ENCODE measurements at places on chromosomes 6 and 20. TPM values are rescaled to one million over a fixed set of nuclear protein-coding genes. Genes with fewer than 3 reads are reported as not detected.

FAM135A gene
- total RNA-seq = 4.3 TPM

TIAM2 gene
- 20.3 TPM for total RNA-seq

DNA sequence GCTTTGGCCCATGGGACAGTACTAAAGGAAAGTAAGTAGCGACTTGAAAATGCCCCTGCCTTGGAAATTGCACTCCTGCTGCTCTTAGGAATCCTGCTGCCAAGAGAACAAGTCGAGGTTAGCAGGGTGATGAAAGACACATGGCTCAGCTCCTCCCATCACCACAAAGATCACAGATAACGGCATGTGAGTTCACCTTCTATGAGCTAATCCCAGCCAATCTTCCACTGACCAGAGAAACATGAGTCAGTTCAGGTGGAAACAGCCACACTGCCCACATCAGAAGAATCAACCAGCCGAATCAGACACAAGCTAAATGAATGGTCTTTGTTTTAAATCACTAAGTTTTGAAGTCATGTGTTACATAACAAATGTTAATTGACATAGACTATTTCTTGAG is 106.3 kb downstream of the PRKN start:
- no peaks in the 10 kb centered on the region for H3K36me3 ChIP-seq
- no peak for DNase-seq
- H3K4me3 ChIP-seq = no peak overlapping the region
- H3K27me3 ChIP-seq = no peaks in the 10 kb centered on the region
- peaks cover 7% of the 10 kb centered on the region for H3K4me1 ChIP-seq

DNA sequence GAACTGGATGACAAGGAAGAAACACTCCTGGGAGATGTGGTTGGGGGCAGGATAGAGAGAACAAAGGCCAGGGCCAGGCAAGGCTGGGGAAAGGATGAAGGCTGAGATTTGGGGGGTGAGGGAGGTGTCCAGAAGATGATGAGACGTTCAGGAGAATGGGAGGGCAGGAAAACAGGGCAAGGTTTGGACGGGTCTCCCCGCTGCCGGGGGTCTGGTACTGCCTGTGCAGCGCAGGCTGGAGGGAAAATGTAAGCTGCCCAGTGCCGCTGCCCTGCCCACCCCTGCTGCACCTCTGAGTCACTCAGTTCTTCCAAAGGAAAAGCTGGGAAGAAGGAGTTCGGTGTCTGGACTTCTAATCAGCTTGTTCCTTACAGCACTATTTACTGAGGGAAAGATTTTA is 130.9 kb downstream of the DTNBP1 start:
- H3K4me1 ChIP-seq = peaks cover 6% of the 10 kb centered on the region
- H3K36me3 ChIP-seq = peaks cover 16% of the 10 kb centered on the region
- no peak for DNase-seq
- H3K27ac ChIP-seq = no peak overlapping the region
- H3K27me3 ChIP-seq = no peaks in the 10 kb centered on the region

DNA sequence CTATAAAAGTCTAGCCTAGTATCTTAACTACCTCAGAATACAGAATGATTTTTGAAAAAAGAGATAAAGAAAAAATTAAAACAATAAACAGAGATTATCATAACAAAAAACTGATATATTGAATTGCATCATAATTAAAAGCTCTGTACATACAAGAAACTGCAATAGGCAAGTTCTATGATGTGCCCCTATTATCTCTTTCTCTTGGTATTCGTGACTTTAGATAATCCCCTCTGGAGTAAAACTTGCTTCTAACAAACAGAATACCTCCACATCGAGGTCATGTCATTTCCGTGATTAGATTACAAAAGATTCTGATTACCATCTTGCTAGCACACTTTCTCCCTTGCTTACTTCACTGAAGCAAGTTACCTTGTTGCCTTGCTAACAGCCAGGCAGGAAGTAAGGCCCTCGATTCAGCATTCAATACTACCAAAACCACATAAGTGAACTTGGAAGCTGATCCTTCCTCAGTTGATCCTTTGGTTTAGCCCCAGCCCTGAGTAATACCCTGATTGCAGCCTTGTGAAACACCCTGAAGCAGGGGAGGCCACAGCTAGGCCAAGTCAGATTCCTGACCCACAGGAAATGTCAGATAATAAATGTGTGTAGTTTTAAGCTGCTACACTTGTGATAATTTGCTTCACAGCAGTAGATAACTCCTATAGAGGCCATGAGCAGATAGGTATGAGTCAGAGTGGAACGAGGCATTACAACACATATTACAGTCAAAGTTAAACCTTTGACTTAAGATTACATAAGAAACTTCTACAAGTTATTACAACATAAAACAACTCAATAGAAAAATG is 53.7 kb upstream of the TMX4 start:
- DNase-seq = no peak
- H3K4me3 ChIP-seq = no peak overlapping the region
- no peak overlapping the region for H3K27ac ChIP-seq
- no peaks in the 10 kb centered on the region for H3K27me3 ChIP-seq
- H3K36me3 ChIP-seq = no peaks in the 10 kb centered on the region
- H3K4me1 ChIP-seq = no peaks in the 10 kb centered on the region

- H3K27me3 ChIP-seq = no peaks in the 10 kb centered on the region
- no peak for DNase-seq
- H3K36me3 ChIP-seq = no peaks in the 10 kb centered on the region
- H3K27ac ChIP-seq = peak overlapping the region; percentile 50
These were observed 69.4 kb upstream of the MYLIP start for GRCh38 chr6:16059496-16059895.

DNA sequence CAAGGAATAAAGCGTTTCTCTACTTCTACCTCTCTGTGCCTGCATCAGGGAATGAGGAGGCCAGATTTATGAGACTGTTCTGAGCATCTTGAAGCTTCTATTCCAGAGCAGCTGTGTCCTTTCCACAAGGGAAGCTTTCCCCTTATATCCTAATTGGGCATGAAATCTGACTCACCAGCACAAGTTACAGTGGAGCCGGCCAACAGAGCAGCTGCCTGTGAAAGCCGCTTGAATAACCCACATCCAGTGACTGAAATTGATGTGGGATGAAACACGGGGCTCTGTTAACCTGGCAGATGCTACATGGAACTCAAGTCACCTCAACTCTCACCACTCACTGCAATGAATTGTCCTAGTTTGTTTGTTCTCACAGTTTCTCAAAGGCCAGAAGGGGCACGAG is 400.3 kb downstream of the TFAP2A start:
- no peak overlapping the region for H3K4me3 ChIP-seq
- H3K27ac ChIP-seq = no peak overlapping the region
- no peaks in the 10 kb centered on the region for H3K27me3 ChIP-seq

- no peak overlapping the region for H3K27ac ChIP-seq
- no peak for DNase-seq
These were observed 118.9 kb upstream of the EXOC2 start for GRCh38 chr6:811831-812230.

GRCh38 chr20:43963872-43964791 is 49.5 kb downstream of the TOX2 start:
- H3K36me3 ChIP-seq = no peaks in the 10 kb centered on the region
- H3K27me3 ChIP-seq = no peaks in the 10 kb centered on the region
- H3K27ac ChIP-seq = no peak overlapping the region
- peak; percentile 69 for DNase-seq
- H3K4me1 ChIP-seq = no peaks in the 10 kb centered on the region

GRCh38 chr6:54898767-54899166 is 52.2 kb downstream of the FAM83B start:
- DNase-seq = no peak
- H3K36me3 ChIP-seq = no peaks in the 10 kb centered on the region
- H3K27ac ChIP-seq = no peak overlapping the region
- no peaks in the 10 kb centered on the region for H3K27me3 ChIP-seq
- H3K4me3 ChIP-seq = no peak overlapping the region
- no peaks in the 10 kb centered on the region for H3K4me1 ChIP-seq

GRCh38 chr20:59571151-59571550 is 33.2 kb upstream of the PHACTR3 start:
- DNase-seq = no peak
- H3K27ac ChIP-seq = no peak overlapping the region
- peaks cover 1% of the 10 kb centered on the region for H3K27me3 ChIP-seq
- no peak overlapping the region for H3K4me3 ChIP-seq

GRCh38 chr20:58463256-58463655 is 51.9 kb downstream of the APCDD1L start:
- no peaks in the 10 kb centered on the region for H3K4me1 ChIP-seq
- no peak overlapping the region for H3K4me3 ChIP-seq
- no peak overlapping the region for H3K27ac ChIP-seq
- no peak for DNase-seq
- H3K36me3 ChIP-seq = no peaks in the 10 kb centered on the region

- no peak overlapping the region for H3K4me3 ChIP-seq
- no peaks in the 10 kb centered on the region for H3K27me3 ChIP-seq
- DNase-seq = no peak
- no peak overlapping the region for H3K27ac ChIP-seq
- H3K4me1 ChIP-seq = no peaks in the 10 kb centered on the region
These were observed 159.0 kb upstream of the BEND3 start for GRCh38 chr6:107274288-107274687.

- no peaks in the 10 kb centered on the region for H3K27me3 ChIP-seq
- no peaks in the 10 kb centered on the region for H3K4me1 ChIP-seq
- no peak overlapping the region for H3K4me3 ChIP-seq
These were observed 5.9 kb upstream of the TCP11 start for GRCh38 chr6:35147026-35147425.

DNA sequence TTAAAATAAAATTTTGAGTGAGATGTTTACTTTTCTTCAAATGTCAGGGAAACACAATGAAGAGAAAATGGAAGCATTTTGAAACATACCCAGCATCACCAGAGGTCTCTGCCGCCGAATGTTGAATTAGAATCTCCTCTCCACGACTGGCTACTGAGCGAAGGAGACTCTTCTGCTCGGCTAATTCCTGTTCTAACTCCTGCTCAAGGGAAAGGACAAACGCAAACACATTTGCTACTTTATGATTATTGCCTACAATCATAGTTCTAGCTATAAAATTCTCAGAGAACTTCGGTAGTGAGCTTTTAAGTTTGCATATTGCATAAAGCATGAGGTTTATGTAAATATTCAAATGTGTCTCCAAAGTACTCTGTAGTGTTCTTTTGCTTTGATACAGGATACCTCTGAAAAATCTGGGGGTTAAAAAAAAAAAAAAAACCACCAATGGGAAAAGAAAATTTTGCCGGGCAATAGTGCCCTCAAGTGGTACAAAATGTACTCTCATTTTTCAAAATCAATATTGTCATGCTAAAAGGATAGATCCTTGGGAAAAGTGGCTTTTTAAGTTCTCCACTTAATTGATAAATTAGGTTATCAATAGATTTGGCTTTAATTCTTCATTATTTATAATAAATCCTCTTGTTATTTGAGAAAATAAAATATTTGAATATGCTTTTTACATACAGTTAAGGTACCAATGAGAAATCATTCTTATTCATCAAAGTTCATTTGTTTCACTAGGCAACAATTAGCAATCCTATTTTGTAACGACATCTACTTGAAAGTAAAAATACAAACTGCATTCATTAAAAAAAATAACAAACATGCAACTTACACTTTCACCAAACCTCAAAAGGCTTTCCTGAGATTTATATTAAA is 369.0 kb downstream of the SYNE1 start:
- peak overlapping the region; percentile 40 for H3K4me3 ChIP-seq
- H3K4me1 ChIP-seq = peaks cover 65% of the 10 kb centered on the region
- peaks cover 14% of the 10 kb centered on the region for H3K36me3 ChIP-seq
- no peaks in the 10 kb centered on the region for H3K27me3 ChIP-seq
- DNase-seq = no peak

GRCh38 chr6:40476673-40477072 is 110.5 kb downstream of the LRFN2 start:
- DNase-seq = no peak
- H3K4me3 ChIP-seq = no peak overlapping the region
- no peaks in the 10 kb centered on the region for H3K36me3 ChIP-seq

DNA sequence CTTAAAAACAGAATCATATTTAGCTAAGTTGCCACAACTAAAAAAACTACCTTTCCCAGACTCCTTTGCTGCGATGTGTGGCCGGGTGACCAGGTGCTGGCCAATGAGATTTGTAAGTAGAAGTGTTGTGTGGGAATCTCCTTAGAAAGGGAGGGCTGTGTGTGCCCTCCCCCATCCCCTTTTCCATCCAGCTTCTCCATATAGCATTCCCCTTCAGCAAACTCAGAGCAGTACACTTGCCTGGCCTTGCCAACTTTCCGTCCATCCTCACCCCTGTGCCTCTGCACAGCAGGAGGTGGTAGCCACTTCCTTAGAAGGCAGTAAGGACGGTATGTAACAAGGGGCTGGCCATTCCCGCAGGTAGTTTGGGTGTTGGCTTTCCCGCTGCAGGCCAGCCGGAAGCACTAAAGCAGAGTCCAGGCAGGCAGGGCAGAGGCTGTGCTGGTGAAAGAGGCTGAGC is 22.3 kb upstream of the KCNK16 start:
- H3K4me1 ChIP-seq = no peaks in the 10 kb centered on the region
- H3K36me3 ChIP-seq = no peaks in the 10 kb centered on the region
- DNase-seq = no peak

GRCh38 chr6:125050663-125051318 is 88.6 kb downstream of the RNF217 start:
- H3K36me3 ChIP-seq = no peaks in the 10 kb centered on the region
- H3K4me1 ChIP-seq = no peaks in the 10 kb centered on the region
- no peak for DNase-seq
- no peaks in the 10 kb centered on the region for H3K27me3 ChIP-seq
- H3K4me3 ChIP-seq = no peak overlapping the region
- H3K27ac ChIP-seq = no peak overlapping the region

DNA sequence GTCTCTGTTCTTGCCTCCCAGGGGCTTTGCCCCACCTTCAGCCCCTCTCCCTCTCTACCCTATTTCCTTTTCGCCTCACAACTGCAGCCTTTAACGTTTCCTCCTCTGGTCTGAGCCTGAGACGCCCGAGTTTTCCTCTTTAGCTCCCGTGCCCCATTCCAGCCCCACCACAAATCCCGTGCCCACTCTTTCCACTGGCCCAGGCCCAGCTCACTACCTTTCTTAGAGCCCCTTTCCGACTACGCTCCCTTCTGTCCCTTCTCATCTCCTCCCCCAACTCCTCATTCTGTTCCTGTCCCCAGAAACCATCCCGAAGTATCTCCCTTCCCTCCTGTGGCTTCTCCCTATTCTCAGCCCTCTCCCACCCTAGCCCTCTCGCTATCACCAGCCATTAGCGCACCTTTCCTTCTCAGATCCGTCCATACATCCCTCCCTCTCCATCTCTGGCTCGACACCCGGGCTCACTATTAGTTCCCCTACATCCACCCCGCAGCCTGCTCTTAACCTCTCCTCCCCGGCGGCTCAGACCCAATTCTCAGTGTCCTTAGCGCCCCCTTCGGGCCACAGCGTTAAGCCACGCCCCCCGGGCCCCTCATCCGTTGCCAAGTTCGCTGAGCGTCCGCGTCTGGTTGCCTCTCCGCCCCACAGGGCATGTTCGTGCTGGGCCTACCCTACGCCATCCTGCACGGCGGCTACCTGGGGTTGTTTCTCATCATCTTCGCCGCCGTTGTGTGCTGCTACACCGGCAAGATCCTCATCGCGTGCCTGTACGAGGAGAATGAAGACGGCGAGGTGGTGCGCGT is 2.7 kb downstream of the SLC32A1 start:
- H3K27ac ChIP-seq = no peak overlapping the region
- H3K27me3 ChIP-seq = peaks cover 100% of the 10 kb centered on the region
- no peaks in the 10 kb centered on the region for H3K36me3 ChIP-seq
- H3K4me3 ChIP-seq = no peak overlapping the region
- H3K4me1 ChIP-seq = peaks cover 5% of the 10 kb centered on the region
